CD4-positive, alpha-beta T cell treated with Interleukin-17A for 1 hour (primary cell): ENCODE measurements at places on chromosomes 3 and 15.

- DNase-seq = no peak
Observed at GRCh38 chr3:114634635-114635034, 340.8 kb downstream of the TIGIT start.

DNA sequence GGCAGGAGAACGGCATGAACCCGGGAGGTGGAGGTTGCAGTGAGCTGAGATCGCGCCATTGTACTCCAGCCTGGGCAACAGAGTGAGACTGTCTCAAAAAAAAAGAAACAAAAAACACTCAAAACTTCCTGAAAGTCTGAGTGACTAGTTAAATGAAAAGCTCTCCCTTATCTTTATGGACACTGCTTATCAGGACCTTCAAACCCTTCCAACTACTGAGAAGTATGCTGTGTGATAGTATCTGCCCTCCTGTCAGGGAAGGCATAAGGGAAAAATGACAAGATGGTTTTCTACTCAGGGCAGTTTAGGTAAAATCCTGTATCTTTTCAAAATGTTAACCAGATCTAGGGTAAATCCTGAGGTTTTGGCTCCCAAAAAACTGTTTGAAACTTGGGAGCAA is 21.8 kb downstream of the EMC7 start:
- no peak for DNase-seq

- DNase-seq = no peak
Observed at GRCh38 chr3:124297062-124297980, 305.4 kb upstream of the ROPN1 start.

DNA sequence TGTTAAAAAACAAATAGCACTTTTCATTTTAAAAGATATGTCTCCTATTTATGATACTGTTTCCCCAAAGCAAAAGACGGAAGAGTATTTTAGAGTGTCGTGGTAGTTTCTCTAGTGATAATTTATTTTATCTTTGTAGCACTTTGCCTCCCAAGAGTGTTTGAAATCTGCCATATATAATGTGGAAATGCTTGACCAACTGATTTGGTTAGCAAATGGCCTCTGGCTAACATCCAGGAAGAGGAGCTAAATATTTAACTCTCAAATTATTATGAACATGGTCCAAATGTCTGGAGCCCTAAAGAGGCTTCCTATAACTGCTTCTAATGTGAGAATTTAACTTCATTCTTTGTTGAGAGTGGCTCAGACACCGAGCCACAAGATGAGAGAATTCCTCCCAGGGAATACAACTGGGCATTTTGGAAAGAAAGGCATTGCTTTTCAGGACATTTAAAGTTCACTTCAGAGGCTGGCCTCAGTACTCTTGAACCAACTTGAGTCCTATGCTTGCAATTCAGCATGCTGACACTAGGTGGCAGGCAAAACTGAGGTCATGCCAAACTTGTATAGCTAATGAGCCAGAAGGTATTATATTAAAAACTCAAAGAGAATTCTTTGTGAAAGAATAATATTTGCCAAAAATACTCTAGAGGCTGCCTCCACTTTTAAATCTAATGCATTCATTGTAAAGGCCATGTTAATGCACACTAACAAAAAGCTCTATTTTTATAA is 104.5 kb downstream of the RARB start:
- DNase-seq = no peak

DNA sequence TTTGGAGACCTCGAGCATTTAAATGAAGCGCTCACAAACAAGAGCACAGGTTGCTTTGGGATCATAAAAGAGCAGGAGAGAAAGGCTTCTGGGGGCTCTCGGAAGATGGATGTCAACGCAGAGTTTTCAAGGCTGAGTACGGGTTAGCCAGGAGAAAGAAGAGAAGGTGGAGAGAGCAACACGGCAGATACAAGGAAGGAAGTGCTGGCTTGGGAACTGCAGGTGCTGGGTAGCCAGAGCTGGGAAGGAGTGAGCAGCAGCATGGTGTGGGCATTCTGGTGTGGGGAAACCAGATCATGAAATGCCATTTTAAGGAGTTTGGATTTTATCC is 580 bp upstream of the RUBCN start:
- DNase-seq = no peak

DNA sequence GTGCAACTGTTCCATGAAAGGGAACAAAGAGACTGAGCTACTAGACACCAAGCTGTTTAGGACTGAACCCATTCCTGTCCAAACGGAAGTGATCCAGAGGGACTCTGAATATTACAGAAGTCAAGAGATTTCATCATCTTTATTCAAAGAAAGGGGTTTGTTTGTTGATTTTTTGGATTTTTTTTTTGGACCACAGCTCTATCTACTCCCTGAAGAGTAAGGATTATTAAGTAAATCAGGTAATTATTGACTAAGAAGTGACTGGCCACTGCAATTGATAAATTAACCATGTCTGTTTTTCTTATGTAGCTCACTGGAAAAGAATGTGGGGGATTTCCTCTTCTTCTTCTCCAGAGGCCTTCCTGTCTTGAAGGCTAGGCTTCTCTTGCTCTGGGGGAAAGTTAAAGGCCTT is 146.6 kb upstream of the TPM1 start:
- DNase-seq = no peak

GRCh38 chr3:35965908-35966307 is 326.6 kb downstream of the ARPP21 start:
- peak; percentile 19 for DNase-seq

DNA sequence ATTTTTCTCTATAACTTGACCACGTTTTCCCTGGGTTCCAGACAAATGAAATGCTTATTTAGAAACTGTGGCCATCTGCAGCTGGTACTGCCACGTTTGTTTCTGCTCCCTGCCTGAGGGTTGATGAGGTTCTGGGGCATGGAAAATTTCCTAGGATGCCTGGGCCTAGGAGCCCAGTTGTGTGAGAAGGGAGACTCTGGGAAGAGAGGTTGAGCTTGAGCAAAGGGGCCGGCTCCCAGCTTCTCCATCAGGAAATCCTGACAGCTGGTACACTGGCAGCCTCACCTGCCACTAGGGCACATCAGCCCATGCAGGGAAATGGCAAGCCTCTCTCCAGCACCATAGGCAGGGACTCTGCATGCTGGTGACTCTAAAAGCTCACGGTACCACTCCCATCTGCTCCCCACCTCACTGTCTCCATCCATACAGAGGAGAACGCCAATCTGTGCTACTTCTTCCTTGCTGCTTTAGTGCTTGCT is 165.4 kb upstream of the PPP2R3A start:
- DNase-seq = no peak
